ENCODE measurements at places on chromosomes 3 and 15. TPM values are rescaled to one million over a fixed set of nuclear protein-coding genes. Genes with fewer than 3 reads are reported as not detected.

DNA sequence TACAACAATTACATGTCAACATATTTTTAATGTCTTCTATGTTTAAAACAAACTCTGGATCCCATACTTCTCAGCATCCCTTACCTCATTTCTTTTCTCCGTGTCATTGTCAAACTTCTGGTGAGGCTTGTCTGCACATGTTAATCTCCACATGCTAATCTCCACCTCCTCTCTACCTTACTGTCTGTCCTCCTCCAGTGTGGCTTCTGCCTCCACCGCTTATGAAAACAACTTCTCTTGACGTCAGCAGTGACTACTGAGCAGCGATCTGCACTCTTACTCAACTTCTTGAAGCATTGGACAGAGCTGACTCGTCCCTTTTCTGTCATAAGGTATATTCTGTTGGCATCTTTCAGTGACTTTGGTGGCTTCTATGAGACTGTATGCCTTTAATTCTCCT is 338.2 kb upstream of the THRB start:
- no peak for DNase-seq

EFHB gene
- polyA plus RNA-seq, result 2.2 TPM

CTXN2 gene
- not detected for polyA plus RNA-seq

DNA sequence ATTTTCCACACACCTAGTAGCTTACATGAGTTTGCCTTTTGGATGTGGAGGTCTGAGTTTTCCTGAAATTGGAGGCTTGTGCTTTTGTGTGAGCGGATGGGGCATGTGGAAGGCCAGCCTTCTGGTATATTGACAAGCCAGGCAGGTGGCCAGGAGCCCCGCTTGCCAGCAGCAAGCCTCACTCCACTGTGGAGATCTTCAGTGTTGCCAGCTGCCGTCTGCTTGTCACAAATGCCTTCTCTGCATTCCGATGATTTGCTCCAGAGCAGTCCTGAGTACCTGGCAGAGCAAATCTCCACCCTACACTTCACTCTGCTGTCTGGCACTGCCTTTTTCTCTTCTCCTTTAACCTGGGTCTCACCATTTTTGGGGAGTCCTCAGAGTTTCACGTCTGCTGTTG is 29.1 kb upstream of the CHST2 start:
- DNase-seq, result no peak

TMEM207 gene
- not detected for polyA plus RNA-seq

BFSP2 gene
- not detected for polyA plus RNA-seq

DNA sequence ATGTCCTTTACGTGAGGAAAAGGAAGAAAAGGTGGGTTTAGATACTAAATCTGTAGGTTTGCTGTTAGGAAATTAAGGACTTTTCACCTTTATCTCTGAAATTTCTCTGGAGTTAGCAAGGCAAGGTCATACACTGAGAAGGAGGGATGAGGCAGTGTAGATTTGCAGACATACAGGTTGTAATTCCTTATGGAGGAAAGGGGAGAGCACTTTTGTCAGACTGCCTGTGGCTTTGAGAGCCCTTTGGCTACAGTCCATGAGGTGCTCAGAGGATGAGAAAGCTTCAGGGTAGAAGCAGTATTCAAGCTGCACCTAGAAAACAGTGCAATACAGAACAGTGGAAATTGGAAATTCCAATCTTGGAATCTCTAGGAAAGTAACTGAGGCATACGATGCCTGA is 8.3 kb downstream of the RPL14 start:
- no peak for DNase-seq

- no peak for DNase-seq
Observed at GRCh38 chr3:23644099-23644498, 161.7 kb upstream of the UBE2E1 start.

DNA sequence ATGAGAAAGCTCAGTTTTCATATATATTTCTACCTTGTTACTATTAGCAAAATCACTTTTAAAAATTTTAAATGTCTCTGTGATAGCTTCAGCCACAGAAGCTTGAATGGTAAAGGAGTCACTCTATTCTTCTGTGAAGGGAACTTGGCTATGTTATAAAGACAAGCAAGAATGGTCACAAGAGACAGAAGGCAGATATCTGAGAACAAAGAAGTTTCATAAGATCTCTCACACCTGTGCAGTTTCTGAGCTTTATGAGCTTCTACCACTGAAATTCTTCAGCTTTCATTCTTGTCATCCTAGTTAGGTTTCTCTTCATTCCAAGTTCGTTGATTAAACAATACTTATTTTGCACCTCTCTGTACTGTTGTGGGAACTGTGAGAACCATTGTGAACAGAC is 853.4 kb downstream of the IGSF11 start:
- no peak for DNase-seq

GRCh38 chr3:183307749-183308148 is 54.7 kb downstream of the B3GNT5 start:
- no peak for DNase-seq

DNA sequence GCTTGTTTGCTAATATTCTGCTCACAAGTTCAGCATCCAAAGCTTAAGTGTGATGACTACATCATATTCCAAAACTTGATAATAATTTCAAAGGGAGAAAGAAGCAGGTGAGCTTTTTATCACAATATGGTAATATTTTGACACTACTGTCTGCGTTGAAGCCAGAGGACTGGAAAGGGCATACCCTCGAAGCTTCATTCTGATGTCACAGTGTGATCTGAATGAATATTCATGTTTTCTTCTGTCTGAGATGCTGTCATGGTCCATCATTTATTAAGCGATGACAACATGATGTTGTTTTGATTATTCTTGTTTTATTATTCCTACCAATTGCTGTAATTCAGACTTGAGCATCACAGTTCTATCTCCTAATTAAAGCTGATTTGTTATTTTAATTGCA is 625.4 kb downstream of the ZPLD1 start:
- DNase-seq, result no peak

DNA sequence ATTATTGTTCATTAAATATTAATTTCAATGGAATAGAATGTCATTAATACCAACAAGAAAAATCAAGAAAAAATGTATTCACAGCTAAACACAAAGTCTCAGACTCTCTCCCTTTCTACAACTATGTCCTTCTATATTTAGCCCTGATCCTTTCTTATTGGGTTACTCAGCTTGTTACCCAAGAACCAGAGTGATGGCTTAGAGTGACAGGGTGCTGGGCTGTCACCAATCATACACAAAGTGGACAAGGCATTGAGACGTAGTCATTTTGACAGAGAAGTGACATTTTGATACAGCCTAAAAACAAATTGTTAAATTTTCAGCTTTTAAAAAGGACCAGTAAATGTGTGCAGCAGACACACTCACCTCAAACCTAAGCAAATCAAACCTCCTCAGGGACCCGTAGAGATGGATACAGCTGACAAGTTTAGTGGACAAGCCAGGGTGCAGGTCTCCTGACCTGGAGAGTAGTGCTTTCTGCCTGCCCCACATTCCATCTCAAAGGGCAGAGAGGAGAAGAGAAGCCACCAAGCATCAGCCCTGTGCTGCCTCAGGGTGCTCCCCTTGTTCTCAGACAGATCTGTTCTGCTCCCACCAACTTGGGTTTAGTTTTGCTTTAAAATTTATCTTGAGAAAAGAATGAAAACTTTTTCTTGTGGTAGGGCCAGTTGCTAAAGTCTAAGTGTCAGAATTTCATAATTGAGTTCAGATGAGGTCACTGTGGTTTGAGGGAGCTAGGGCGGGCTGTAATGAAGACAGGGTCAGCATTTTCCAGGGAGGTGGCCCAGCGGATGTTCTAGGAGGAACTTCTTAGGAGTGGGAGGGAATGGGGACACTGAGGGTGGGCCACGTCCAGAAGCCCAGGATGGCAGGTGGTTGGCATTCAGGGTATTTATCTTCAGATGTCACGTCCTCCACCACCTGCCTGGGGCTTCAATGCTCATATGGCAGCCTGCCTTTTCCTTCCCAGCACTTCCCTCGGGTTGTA is 136.5 kb upstream of the TBL1XR1 start:
- peak; percentile 62 for DNase-seq

GASK1A gene
- 1.5 TPM for polyA plus RNA-seq

GRCh38 chr3:53729159-53729558 is 117.1 kb downstream of the CHDH start:
- no peak for DNase-seq

- no peak for DNase-seq
Observed at GRCh38 chr15:92891533-92892200, 8.5 kb upstream of the CHD2 start.

IL5RA gene
- polyA plus RNA-seq, result 1.4 TPM

MUSTN1 gene
- polyA plus RNA-seq, result 152 TPM

GRCh38 chr3:42991341-42992315 is 12.5 kb downstream of the GASK1A start:
- DNase-seq, result peak; percentile 67

THPO gene
- polyA plus RNA-seq, result 0.34 TPM

LRRN1 gene
- polyA plus RNA-seq, result 0.05 TPM

- no peak for DNase-seq
Observed at GRCh38 chr3:107085261-107085660, 292.0 kb upstream of the CCDC54 start.

DNA sequence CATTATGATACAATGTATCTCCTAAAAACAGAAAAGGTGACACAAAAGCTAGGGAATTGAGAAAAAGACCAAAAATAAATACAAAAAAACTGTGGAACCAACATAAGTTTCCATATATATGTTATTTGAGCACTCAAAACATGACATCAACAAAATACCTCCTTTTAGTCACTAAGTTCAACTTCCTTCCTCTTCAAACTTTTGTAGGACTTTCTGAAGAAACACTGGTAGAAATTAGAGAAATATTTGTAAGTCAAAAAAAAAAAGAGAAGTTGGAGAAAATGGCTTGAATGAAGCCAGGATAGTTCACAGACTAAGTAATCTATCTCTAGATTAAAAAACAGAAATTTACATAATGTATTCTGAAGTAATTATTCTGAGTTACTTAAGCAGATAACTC is 208.4 kb upstream of the ALCAM start:
- no peak for DNase-seq

CCR9 gene
- not detected for polyA plus RNA-seq

SNURF gene
- 32.0 TPM for polyA plus RNA-seq

- no peak for DNase-seq
Observed at GRCh38 chr15:95580121-95580520, 750.4 kb upstream of the NR2F2 start.

HRG gene
- polyA plus RNA-seq, result not detected

DNA sequence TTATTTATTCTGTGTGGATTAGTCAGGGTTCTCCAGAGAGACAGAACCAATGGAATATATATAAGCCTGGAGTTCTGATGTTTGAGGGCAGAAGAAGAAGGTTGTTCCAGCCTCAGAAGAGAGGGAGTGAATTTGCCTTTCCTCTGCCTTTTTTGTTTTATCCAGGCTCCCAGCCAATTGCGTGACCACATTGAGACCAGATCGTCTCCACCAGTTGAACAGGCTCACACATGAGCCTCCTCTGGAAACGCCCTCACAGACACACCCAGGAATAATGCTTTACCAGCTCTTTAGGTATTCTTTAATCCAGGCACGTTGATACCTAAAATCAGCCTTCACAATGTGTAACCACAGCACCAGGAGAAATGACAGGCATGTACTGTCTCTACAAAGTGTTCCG is 923.1 kb downstream of the TBL1XR1 start:
- no peak for DNase-seq

DNA sequence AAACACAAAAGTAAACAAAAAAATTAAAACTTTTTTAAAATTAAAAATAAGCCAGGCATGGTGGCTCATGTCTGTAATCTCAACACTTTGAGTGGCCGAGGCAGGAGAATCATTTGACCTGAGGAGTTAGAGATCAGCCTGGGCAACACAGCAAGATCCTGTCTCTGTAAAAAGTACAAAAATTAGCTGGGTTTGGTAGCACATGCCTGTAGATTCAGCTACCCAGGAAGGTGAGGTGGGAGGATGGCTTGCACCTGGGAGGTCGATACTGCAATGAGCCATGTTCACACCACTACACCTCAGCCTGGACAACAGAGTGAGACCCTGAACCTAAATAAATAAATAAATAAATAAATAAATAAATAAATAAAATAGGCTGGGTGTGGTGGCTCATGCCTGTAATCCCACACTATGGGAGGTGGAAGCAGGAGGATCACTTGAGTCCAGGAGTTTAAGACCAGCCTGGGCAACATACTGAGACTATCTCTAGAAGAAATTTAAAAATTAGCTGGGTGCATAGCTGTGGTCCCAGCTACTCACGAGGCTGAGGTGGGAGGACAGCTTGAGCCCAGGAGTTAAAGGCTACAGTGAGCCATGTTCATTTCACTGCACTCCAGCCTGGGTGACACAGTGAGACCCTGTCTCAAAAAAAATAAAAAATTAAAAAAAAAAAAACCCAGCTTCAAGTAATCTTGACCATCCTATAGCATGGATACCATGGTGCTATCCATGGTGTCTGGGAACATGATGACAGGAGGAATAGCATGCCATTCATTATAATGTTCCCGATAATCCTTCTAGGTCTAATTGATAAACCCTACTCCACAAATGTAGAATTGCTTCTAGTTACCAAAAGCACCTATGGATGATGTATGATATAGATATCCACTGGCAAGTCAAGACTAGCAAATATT is 4.2 kb downstream of the MYO5A start:
- no peak for DNase-seq

Data from right cardiac atrium (tissue), 5 donors.